ENCODE measurements at places on chromosomes 12 and 14.

GRCh38 chr12:26153421-26154154, 28.8 kb upstream of the BHLHE41 start:
- no peak for DNase-seq

GRCh38 chr12:509500-509899, 49.8 kb downstream of the B4GALNT3 start:
- no peak for DNase-seq

- DNase-seq, result peak; percentile 28
Measured at GRCh38 chr12:45725631-45726602, 3.6 kb upstream of the ARID2 start.

GRCh38 chr14:27015065-27015464, 417.2 kb upstream of the NOVA1 start:
- no peak for DNase-seq

- no peak for DNase-seq
Measured at GRCh38 chr14:91245029-91245428, 525 bp upstream of the GPR68 start.

DNA sequence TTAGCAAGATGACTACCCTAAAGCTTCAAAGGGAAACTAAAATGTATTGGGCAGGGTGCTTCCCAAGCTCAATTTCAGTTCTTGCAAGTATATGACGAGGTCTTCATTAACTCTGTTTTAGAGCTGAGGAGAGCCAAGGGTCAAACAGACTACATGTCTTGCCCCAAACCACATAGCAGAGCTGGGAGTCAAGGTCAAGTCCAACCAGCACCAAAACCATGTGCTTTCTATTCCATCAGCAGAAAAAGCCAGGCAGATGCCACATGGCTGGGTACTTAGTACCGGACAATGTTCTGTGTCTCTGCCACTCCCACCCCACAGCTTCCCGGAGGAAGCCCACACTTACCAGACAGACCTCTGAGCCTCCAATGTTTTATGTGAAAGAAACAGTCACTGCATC, 17.6 kb downstream of the NID2 start:
- no peak for DNase-seq

DNA sequence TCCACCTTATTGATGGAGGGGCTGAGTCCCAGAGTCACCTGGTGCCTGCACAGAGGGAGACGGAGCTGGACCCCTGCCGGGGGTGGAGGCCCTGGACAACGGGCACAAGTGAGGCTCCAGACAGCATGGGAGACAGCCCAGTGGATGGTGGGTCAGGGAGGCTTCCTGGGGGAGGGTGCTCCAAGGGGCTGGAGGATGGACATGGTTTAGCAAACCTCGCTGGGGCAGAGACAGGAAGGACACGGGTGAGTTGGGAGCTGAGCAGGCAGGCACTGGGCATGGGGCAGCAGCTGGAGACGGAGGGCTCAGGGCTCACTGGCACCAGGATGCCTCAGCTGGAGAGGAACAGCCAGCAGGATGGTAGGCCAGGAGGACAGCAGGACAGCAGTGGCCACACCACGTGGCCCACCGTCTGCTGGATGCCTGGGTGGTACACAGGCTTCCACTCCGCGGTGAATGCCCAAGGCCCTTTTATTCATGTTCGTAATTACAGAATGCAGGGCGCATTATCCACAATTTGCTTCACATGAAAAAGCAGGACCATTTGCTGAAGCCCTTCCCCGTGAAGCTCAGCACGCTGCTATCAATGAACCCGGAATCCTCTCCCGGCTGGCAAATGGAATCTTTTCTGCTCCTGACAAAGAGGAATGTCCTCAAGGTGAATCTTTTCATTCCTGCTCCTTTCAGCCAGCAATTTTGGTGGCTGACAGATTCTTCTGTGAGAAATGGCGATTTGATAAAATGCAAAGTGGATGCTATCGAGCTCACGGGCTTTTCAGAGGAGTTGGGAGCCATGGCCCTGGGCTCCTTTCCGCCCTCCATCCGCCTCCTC, 138.1 kb upstream of the C14orf180 start:
- no peak for DNase-seq

DNA sequence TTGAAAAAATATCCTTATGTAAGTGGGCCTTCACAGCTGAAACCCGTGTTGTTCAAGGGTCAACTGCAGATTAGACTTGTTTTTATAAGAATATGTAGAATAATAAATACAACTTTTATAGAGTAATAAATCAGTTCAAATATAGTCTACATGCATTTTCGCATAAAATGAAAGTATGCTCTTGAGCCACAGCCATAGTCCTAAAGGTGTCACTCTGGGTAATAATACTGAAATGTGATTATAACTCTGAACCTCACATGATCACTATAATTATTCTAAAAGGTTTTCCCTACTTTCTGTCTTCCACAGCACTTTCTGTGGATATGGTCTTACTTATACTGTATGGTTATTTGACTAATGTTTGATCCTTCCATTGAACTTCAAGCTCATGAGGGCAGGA, 185.8 kb downstream of the SLC6A15 start:
- DNase-seq, result no peak
